ENCODE measurements at places on chromosomes 2 and 18.

DNA sequence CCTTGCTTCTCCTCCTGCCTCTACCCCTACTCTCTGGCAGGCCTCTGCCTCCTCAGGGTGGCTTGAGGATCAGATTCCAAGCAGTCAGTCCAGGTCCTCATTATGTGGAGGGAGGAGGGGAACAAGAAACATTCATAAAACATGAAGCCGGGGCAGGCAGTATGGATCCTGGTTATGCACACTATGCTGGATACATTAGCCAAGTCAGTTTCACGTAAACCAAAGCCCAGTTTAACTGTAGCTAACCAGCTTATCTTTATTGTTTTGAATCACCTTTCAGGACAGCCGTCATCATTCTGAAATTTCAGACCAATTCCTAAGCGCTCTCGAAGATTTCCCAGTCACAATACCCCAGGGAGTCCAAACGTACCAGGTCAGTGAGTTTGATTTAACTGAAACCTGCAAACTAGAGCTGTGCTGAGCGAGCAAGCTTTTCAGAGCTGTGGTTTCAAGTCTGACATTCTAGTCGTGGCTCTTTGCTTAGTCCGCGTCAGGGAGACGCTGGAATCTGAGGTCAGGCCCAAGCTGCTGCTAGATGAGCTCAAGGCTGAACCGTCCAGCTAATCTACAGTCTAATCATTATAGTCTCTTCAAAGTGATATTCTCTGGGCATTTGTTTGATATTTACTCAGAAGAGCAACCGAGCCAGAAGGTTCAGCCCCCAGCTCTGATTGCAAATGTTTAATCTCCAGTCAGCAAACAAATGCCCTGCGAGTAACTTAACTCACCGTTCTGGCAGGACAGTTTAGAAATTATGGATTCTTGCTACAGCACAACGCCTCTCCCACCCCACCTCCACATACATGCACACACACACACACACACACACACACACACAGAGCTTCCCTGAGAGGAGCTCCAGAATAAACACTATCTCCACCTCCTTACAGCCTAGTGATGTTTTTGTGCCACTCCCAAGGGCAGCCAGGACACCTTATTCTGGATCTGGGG is 63.8 kb upstream of the BZW1 start:
- peak; percentile 83 for DNase-seq

DNA sequence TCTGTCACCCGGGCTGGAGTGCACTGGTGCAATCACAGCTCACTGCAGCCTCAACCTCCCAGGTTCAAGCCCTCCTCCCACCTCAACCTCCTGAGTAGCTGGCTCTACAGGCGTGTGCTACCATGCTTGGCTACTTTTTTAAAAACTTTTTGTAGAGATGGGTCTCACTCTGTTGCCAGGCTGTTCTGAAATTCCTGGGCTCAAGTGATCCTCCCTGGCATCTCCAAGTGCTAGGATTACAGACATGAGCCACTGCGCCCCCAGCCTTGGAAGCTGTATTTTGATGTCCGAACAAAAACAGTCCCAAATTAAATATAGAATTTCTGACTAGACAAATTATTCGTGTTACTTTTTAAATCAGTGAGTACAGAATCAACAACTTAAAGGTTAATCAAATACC is 97.4 kb downstream of the ZNF516 start:
- DNase-seq = no peak

- no peak for DNase-seq
These were observed 118.2 kb upstream of the ZNF516 start for GRCh38 chr18:76613053-76613754.

- DNase-seq = no peak
These were observed 15.9 kb downstream of the ERFE start for GRCh38 chr2:238174701-238175100.

- DNase-seq = no peak
These were observed 24.8 kb downstream of the KIF5C start for GRCh38 chr2:148899638-148900318.

DNA sequence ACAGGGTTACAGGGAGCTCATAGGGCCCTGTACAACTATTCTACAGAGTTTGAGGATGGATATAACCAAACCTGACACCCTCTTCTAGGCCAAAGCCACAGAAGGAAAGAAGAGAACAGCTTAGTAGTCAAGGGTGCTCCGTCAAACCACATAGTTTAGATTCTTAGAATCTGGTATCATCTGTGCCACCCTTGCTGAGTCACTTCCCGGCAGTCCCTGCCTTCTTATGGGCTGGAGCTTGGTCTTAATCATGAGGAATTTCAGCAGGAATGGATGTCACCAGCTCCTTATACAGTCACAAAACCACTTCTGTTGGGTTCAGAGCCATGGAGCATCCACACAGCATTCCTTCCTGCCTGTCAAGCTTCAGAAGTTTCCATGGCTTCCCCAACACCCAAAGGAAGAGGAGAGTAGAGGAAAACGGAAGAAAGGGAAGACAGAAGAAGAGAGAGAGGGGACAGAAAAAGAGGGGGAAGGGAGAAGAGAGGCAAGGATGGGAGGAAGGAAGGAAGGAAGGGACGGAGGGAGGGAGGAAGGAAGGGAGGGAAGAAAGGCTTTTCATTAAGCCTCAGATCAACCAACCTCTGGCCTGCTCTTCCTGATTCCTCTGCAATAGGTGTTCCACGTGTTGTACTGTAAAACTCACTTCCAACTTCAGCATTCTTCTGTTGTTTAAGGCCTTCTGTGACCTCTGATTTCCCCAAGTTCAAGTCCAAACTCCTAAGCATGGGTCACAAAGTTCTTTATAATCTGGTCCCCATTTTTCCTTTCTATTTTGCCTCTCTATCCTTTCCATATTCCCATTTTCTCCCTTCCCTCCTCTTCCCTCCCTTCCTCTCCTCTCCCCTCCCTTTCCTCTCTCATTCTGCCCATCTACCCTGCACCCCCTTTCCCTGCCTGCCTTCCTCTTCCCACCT is 246.1 kb upstream of the TNP1 start:
- DNase-seq = peak; percentile 97

DNA sequence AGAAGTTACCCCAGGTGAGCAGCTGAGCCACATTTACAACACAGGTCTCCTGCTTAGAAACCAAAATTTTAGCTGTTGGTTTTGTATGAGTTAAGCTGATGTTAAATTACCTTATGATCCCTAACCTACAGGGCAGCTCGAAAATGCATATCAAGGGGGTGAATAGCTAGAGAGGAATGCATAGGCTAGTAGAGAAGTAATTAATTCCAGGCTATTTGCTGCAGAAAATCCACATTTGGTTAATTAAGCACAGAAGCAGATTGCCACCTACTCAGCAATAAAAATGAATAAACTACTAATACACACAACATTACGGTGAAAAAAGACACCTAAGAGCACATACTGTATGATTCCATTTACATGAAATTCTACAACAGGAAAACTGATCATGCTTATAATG is 91.4 kb downstream of the OSBPL1A start:
- DNase-seq = no peak

GRCh38 chr18:79199691-79200374 is 130.6 kb downstream of the ATP9B start:
- DNase-seq = peak; percentile 12

DNA sequence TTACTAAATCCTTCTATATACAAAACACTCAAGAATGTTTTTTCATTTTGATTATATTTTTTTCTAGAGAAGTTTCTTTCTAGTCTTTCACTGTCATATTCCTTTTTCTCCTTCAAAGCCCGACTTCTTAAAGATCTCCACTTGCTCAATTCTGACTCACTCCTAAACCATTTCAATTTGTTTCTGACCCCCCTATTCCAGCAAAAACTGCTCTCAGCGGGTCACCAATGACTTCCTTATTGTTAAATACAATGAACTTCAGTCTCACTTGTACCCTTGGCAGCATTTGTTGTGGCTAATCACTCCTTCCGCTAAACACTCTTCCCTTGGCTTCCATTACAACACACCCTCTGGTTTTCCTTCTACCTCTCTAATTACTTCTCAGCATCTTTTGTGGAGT is 111.1 kb upstream of the RBBP8 start:
- DNase-seq = peak; percentile 80

- DNase-seq = no peak
These were observed 70.6 kb upstream of the GLS start for GRCh38 chr2:190809876-190810525.

- DNase-seq = no peak
These were observed 3.1 kb downstream of the ATOH8 start for GRCh38 chr2:85756822-85757435.

DNA sequence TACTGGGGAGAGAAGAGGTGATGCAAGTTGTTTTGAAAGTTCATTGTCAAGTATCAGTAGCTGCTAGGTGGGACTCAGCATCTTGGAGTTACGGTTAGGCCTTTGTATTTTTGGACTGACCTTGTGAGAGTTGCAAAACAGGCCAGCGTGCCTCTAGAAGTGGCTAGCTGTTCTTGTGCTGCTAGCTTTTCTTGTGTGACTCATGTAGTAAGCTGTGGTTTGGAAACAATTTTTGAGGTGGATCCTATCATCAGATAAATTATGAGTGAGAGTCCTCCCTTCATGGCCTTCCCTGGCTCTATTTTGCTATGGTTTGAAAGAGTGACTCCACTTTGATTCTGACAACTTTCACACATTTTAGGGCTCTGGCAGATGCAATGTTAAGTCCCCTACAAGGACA is 409.2 kb upstream of the HS6ST1 start:
- DNase-seq = peak; percentile 92

GRCh38 chr2:107745100-107745499 is 81.6 kb upstream of the RGPD4 start:
- no peak for DNase-seq

- peak; percentile 85 for DNase-seq
These were observed 259.7 kb downstream of the TCF4 start for GRCh38 chr18:55328301-55328700.

GRCh38 chr2:241108271-241109209 is 6.5 kb upstream of the MTERF4 start:
- no peak for DNase-seq

- no peak for DNase-seq
These were observed 225.4 kb downstream of the MYCN start for GRCh38 chr2:16165518-16166326.

GRCh38 chr18:57603871-57604270 is 17.4 kb upstream of the FECH start:
- DNase-seq = no peak

GRCh38 chr2:8606226-8606625 is 75.6 kb upstream of the ID2 start:
- no peak for DNase-seq

DNA sequence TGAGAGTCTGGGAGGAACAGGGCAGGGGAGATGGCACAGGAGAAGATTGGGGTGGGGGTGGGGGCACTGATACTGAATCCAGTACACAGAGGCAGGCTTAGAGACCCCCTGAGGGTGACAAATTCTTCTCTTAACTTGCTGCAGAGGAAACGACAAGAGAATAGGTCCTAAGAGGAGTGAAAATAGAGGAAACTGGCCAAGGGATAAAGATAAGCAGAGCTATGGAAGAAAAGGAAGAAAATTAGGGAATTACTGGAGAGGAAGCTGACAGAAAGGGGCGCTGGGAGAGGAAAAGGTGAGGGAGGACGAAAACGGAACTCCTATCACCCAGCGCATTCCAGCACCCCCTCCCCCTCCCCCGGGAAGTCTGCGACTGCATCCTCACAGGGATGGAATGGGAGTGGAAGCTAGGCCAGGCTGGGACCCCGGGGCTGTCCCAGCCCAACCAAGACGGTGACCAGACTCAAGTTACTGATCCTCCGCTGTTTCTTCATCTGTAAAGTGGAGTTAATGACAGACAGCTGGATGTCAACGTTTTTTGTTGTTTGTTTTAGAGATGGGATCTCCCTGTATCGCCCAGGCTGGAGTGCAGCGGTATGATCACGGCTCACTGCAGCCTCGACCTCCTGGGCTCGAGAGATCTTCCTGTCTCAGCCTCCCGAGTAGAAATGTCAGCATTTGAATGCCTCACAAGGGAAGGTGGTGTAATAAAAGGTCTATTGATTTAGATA is 2.6 kb upstream of the EMX1 start:
- no peak for DNase-seq

DNA sequence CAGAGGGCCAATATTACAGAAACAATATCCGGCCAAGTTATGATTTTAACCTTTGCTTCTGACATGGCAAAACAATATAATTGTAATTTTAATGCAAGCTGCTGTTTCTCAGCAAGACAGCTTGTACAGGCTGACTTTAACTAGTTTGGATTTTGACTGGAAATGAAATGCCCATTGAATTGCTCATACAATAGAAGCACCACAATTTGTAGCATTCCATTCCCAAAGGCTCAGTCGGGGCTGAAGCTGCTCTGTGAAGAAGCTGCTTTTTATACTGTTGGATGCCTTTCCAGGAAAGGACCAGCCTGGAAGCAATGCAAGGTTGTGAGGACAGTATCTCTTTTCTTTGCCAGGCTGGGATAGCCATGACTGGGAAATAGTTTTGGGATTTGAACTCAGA is 677.0 kb upstream of the FANCL start:
- DNase-seq = no peak

- DNase-seq = no peak
These were observed 35.0 kb downstream of the STAT4 start for GRCh38 chr2:191115804-191116203.

DNA sequence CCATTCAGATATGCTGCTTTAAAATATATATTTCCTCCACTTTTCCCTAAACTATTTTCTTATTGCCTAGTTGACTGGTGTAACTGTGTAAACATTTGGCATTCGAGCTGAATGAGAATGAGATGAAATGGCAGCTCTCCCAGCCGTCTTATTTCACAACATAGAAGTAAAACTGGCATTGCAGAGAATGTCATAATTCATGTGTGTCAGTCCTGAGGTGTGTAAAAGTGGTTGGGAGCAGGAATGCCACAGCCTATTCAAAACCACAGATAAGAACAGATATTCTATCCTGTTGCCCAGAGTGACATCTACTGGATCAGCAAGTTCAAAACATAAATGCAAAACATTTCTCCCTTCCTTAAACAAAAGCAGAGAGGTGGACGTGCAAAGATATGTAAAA is 565.5 kb upstream of the CHAC2 start:
- DNase-seq = peak; percentile 77

DNA sequence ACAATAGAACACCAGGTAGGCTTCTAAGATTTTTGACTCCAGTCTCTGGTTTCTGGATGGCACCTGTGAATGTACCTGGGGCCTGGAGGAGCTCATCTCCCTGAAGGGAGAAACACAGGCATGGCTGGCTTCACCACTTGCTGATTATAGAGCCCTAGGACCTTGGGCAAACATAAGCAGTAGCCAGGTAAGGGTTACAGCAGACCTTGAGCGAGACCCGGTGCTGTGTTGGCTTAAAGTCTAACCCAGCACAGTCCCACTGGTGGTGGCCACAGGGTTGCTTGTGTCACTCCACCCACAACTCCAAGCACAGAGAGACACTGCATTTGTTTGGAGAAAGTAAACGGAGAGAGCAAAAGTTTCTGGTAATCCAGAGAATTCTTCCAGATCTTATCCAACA is 104.7 kb upstream of the SPOPL start:
- DNase-seq = no peak

DNA sequence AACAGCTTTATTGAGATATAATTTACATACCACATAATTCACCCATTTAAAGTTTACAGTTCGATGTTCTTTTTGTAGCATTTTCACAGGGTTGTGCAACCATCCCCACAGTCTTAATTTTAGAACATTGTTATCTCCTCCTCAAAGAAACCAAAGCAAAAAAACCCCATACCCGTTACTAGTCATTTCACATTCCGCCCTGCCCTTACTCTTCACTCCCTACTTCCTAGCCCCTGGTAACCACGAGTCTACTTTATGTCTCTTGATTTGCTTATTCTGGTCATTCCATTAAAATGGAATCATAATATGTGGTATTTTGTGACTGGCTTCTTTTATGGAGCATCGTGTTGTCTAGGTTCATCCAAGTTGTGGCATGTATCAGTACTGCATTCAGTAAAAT is 137.7 kb downstream of the TANC1 start:
- DNase-seq = peak; percentile 84

Data from cardiac fibroblast (primary cell).